ENCODE measurements at places on chromosomes 13 and 19.

DNA sequence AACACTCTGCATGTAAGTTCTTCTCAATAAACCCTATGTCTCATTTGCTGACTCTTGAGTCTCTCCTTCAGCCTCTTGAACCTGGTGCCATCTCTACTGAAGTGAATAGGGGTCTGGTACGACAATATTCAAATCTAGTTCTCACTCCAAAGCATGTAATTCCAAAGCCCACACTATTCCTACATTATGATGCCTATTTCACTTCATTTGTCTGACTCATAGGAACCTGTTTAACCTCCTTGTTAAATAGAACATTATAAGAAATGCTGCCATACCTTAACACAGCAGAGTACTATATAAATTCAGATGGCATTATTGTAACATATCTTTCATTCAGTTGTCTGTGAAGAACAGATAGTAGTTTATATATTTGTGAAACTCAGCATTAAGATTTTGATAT is 67.1 kb downstream of the STARD13 start:
- no peak for DNase-seq

DNA sequence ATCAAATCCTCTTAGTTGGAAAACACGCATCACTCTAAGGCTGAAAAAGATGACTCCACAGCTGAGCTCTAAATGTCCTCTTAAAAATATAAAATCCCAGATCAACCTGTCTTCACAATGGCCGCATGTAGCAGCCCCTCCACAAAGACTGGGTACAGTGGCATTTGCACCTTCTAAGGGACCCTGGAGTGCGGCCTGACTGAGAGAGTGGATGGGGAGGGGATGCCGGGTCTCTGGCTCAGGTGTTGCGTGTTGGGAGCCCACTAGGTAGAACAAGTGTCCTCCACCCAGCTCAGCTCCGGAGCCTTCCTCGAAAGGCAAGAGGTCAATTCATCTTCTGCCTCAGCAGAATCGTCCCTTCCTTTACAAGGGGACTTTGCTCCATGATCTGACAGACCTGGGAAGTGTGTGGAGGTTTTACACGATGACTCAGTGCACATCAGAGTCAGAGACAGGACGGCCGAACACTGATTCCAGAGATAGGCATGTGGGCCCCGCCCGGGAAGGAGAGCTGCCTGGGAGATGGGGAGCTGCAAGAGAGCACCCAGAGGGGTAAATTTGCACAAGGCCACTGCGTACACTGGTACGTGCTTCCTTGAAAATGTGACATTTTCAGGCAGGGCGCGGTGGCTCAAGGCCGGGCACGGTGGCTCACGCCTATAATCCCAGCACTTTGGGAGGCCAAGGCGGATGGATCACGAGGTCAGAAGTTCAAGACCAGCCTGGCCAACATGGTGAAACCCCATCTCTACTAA is 23.5 kb upstream of the SLC15A1 start:
- no peak for DNase-seq

- no peak for DNase-seq
Measured at GRCh38 chr19:18856385-18857126, 24.8 kb downstream of the UPF1 start.

DNA sequence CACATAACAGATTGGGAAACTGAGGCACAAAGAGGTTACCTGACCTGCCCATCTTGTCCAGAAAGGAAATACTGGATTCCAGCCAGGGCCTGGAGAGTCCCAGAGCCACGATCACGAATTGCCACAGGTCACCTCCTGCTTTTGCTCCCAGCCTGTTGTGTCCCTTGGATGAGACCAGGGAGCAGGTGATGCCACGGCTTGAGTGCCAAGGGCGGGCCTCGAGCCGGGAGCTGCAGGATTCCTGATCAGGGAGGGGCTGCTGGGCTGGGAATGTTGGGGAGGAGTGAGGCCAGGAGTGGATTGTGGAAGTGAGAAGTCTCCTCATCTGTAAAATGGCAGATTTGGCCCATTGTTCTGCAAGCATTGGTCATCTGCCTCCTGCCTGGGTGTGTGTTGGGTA is 29.4 kb downstream of the DNM2 start:
- DNase-seq, result no peak

DNA sequence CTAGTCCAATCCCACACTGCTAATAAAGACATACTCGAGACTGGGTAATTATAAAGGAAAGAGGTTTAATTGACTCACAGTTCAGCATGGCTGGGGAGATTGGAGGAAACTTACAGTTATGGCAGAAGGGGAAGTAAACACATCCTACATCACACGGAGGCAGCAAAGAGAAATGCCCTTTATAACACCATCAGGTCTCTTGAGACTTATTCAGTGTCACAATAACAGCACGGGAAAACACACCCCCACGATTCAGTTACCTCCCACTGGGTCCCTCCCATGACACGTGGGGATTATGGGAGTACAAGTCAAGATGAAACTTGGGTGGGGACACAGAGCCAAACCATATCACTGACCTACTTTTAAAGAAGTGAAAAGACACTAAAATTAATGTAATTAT is 1130.4 kb upstream of the SLC10A2 start:
- DNase-seq, result no peak

DNA sequence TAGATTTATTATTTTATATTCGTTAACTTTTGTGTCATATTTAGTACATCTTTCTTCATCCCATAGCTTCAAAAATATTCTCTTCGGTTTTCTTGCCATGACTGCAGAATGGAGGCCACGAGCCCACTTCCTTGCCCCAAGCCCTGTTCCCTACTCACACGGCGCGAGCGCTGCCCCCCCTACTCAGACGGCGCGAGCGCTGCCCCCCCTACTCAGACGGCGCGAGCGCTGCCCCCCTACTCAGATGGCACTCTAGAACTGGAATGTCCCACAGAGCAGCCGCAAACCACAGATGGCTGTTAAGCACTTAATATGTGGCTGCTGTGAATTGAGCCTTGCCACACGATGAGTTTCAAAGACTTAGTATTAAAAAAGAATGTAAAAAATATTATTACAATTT is 102.2 kb upstream of the PEG3 start:
- no peak for DNase-seq

DNA sequence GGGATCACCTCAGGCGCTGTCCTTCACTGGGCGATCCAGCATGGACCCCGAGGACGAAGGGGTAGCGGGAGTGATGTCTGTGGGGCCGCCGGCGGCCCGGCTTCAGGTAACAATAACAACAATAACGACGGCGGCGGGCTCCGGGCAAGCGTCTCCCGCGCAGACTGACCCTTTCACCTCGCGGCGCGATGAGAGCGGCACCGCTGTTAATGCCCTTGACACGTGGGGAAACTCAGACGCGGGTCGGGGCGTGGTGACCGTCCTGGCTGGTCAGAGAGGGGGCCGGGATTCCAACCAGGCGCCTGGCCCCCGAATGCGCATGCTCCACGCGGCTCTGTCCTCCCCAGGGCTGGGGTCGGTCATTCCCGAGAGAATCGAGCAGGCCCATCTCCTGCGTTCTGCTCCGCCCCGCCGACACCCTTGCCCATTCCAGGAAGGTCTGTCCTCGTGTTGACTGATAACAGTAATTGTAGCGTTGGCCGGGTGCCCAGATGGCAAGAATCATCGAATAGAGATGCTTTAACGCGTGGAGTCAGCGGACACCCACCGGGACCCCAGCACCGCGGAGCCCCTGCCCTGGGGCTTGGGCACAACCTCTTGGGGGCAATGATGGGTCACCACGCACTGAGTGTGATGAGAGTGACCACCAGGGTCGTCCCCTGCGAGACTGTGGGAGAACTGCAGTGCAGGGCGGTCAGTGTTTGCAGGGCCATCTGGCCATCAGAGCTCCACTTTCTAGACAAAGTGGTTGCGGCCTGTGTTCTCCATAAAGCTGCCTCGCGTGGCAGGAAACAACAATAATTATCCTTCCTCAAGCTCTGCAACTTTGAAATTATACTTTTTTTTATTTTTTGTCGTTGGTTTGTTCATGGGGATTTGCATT is 528 bp downstream of the ZNF8 start:
- DNase-seq, result no peak
